Transverse colon (tissue), 4 donors: ENCODE measurements at places on chromosomes 16 and 17. TPM values are rescaled to one million over a fixed set of nuclear protein-coding genes. Genes with fewer than 3 reads are reported as not detected.

HOXB6 gene
- 77.1 TPM for total RNA-seq

DNA sequence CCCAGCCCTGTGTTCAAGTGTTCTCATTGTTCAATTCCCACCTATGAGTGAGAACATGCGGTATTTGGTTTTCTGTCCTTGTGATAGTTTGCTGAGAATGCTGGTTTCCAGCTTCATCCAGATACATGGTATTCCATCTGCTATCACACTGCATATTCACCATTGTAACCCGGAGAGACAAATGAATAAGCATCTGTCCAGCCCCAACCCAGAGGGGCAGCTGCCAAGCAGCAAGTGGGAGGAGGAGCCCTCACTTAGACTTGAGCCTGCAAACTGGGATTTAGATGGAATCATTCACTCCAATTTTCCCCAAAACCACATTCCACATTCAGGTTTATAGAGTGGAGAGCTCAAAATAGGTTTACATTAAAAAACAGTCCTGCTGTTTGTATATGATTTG lies 41.6 kb downstream of the SHISA6 start:
- DNase-seq, result no peak

DNA sequence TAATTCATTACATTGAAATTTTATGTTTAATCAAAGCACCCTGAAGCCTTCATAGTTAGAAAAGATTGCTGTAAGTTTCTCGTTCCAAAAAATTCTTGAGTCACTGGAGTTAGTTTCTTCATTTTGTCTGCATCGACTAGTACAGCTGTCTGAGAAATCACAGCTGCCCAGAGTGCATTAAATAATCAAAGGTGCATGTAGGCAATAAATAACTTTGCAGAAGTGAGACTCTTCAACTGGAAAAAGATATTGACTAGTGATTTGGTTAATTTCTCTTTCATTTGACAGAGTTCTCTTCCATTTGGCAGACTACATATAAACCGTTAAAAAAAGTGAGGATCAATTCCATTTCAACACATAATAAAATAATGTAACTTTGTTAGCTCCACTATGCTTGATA lies 234.0 kb downstream of the CNTNAP4 start:
- DNase-seq, result no peak

TRPV2 gene
- 3.7 TPM for total RNA-seq

ADCY9 gene
- 39.4 TPM for total RNA-seq

- no peak for DNase-seq
These were observed 17.9 kb downstream of the WNT9B start for GRCh38 chr17:46869296-46869695.

DNA sequence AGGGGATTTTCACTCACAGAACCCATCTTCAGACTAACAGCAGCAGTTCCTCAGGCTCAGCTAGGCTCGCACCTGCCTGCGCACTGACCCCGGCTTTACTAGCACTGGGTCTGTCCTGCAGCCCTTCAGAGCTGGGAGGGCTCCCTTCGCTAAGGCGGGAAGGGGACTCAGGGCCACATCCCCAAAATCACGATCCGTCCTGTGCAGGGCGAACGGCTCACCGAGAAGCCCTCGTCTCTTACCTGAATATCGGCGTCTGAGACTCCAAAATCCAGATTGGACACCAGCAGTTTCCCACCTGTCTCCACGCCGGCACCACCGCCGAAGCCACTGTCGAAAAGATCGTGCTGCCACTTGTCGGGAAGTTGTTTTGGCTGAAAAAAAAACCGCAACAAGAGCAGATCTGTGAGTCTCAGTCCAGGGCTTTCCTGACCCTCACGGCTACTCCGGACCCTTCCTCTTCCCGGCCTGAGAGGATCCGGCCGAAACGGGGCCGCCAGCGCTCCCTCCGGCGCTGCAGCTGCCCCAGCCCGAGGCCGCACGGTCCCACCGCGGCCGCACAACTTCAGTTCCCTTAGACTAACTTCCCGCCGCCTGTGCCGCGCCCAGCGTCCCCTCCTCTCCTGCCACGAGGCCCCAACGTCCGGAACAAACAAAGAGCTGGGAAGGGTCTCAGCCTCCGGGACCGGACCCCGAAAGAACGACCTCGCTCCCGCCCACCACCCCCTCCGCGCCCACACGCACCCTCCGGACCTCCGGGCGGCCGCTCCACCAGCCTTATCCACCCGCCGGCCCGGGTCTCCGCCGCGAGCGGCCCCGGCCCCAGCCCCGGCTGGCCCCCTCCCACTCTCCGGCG lies 711 bp downstream of the ALYREF start:
- DNase-seq, result no peak

- no peak for DNase-seq
These were observed 37.2 kb downstream of the C17orf67 start for GRCh38 chr17:56796536-56796935.

DNA sequence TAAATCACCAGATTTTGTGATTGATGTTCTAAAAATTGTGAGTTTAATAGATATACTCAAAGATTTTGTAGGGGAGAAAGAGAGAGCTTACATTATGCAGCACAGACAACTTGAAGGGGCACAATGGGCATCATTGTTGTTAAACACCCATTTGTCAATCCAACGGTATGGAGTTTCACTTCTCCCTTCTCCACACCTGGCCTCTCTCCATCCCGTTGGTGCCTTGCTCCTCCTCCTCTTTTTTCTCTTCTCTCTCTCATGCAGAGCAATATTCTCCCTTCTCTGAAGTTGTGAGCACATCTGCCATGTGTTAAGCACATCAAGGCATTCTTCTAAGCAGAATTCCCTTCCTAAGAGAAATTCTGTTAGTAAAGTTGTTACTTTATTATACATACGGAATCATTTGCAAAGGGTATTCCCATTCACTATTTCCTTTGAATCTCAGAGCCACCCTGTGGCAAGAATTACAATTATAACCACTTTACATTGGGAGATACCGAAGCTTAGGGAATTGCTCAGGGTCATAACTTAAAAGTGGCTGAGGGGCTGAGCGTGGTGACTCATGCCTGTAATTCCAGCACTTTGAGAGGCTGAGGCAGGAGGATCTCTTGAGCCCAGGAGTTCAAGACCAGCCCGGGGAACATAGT lies 40.5 kb upstream of the SKAP1 start:
- no peak for DNase-seq

DNA sequence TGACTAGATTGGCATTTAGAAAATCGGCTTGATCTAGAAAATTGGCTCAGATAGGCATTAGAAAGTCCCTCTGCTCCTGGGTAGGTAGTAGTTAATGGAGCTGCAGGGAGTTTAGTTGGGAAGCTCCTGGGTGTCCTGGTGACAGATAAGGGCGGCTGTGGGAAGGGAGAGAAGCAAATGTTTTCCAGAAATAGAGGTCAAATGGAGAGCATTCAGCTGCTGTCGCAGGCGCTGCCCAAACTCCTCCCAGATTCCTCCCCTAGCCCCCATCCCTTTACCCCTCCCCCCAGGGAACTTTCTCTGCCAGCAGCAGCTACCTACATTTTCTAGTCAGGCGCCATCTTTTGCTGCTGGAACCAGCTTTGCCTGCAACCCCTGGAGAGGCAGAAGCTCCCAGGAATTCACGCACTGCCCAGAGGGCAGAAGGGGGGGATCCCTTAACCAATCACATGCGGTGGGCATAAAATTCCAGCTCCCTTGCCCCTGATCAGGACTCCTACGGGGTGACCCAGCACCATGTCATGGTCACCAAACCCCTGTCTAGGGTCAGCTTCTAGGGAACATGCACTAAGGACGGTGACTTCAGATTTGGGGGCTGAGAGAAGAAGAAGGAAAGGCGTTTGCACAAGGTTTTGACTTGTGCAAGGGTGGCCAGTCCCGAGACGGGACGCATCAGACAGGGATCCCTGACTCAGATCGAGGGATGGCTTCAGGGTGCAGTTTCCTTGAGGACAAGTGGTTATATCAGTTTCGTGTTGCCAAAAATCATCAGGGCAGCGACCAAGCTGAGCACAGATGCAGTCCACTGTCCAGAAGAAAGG lies 43.8 kb downstream of the SOCS1 start:
- DNase-seq, result no peak

GRCh38 chr17:29049541-29050145 lies 6.7 kb downstream of the PIPOX start:
- no peak for DNase-seq

CDRT15L2 gene
- not detected for total RNA-seq

TMEM231 gene
- total RNA-seq, result 1.5 TPM

DNA sequence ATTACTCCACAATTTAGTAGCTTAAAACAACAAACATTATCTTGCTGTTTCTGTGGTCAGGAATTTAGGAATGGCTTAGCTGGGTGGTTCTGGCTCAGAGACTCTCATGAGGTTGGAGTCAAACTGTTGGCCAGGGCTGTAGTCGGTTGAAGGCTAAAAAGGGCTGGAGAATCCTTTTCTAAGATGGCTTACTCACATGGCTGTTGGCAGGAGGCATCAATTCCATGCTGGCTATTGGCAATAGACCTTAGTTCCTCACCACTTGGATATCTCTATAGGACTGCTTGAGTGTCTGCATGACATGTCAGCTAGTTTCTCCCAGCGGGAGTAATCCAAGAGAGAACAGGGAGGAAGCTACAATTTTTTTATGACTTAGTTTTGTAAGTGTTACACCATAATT lies 6.6 kb upstream of the EFCAB13 start:
- DNase-seq, result no peak

- DNase-seq, result peak; percentile 22
These were observed 23.0 kb upstream of the NSRP1 start for GRCh38 chr17:30093463-30094147.

DNA sequence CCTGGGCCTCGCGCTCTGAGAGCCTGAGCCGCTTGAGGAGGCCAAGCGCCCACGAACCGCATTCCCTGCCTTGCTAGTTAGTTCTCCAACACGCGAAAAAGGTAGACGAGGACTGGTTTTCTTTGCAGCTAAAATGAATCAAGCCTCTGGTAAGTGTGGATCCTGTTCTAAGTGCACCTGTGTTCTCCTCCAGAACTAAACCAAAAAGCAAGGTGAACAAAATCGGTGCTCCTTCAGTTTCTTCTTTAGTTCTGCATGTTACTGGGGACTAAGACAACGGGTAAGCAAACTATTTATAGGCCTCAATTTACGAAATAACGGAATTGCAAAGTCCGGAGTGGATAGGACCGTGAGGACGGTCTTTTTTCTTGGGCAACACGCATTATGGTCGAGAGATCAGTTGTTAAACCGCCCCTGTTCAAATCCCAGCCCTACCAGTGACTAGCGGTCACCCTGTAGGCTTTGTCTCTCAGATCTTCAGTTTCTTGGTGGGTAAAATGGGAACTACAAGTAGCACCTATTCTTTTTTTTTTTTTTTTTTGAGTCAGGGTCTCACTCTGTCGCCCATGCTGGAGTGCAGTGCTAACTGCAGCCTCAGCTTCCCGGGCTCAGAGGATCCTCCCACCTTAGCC lies 993 bp upstream of the ANKRD11 start:
- DNase-seq, result no peak

CHST4 gene
- not detected for total RNA-seq

GRCh38 chr17:56322991-56323390 lies 169.7 kb downstream of the ANKFN1 start:
- DNase-seq, result no peak
